ENCODE measurements at places on chromosomes 1 and 21. TPM values are rescaled to one million over a fixed set of nuclear protein-coding genes. Genes with fewer than 3 reads are reported as not detected.

DNA sequence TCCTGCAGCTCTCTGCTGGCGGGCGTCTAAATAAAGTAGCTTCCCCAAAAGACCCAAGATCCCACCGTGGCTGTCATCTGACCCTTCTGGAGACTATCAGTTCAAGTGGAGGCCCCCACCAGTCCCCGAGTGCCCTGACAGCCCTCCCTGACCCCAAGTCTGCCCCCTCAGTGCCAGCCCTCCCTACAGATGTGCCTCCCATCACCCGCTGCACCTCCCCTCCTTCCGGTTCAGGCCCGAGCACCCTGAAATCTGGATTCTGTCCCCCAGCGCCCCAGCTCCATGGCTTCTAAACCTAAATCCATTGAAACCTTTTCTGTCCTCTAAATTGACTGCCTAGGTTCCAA is 595 bp downstream of the IL10RB start:
- DNase-seq, result no peak

- peak; percentile 79 for DNase-seq
Observed at GRCh38 chr21:37916310-37917051, at the start of gene KCNJ6. KCNJ6 (minus strand) TSS chr21:37916457; CDS start chr21:37840682, 75,775 bp downstream.

Gene KMO
- 6.6 TPM for polyA plus RNA-seq

DNA sequence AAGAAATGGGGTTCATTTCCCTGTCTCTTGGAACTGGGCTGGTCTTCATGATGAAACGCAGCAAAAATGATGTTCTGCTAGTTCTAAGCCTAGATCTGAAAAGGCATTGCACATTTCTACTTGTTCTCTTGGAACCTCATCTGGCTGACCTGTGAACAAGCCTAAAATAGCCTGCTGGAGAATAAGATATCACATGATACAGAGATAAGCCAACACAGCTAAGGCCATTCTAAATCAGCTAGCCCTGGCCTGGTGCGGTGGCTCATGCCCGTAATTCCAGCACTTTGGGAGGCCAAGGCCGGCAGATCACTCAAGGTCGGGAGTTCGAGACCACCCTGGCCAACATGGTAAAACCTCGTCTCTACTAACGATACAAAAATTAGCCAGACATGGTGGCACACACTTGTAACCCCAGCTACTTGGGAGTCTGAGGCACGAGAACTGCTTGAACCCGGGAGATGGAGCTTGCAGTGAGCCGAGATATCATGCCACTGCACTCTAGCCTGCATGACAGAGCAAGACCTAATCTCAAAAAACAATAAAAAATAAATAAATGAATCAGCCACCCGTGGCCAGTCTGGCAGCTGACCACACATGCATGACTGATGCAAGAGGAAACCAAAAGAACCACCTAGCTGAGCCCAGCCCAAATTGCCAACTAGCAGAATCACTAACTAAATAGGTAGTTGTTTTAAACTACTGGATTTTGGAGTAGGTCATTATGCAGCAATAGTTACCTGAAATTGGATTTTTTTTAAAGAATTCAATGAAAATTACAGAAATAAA is 18.0 kb downstream of the CD244 start:
- DNase-seq, result no peak

Gene PGLYRP3
- polyA plus RNA-seq, result not detected

- no peak for DNase-seq
Observed at GRCh38 chr1:221548942-221549341, 192.9 kb downstream of the DUSP10 start.

GRCh38 chr1:235919833-235920441 is 53.2 kb upstream of the LYST start:
- no peak for DNase-seq

DNA sequence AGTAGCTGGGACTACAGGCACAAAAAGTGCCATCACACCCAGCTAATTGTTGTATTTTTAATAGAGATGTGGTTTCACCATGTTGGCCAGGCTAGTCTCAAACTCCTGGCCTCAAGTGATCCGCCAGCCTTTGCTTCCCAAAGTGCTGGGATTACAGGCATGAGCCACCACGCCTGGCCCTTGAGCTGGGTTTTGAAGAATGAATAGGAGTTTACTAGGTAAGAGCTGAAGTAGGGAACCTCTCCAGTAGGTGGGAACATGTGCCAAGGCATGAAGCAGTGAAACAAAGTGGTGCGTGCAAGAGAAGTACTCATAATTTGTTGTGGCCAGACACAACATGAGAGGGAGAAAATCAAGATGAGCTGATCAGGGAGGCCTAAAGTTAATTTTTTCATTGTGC is 55.8 kb downstream of the MAST2 start:
- DNase-seq, result no peak

- DNase-seq, result no peak
Observed at GRCh38 chr1:53378932-53379661, 51.2 kb upstream of the LRP8 start.

Gene ERICH3
- polyA plus RNA-seq, result 5.1 TPM

Gene AHDC1
- polyA plus RNA-seq, result 10.3 TPM

Gene FAM110D
- polyA plus RNA-seq, result 3.1 TPM

GRCh38 chr1:77197351-77197750 is 21.9 kb downstream of the PIGK start:
- DNase-seq, result no peak

GRCh38 chr1:161193561-161194235 is 5.2 kb downstream of the ADAMTS4 start:
- no peak for DNase-seq

Gene TNFSF4
- polyA plus RNA-seq, result 0.59 TPM

GRCh38 chr21:25967181-25967900 is 203.2 kb downstream of the APP start:
- DNase-seq, result peak; percentile 33

DNA sequence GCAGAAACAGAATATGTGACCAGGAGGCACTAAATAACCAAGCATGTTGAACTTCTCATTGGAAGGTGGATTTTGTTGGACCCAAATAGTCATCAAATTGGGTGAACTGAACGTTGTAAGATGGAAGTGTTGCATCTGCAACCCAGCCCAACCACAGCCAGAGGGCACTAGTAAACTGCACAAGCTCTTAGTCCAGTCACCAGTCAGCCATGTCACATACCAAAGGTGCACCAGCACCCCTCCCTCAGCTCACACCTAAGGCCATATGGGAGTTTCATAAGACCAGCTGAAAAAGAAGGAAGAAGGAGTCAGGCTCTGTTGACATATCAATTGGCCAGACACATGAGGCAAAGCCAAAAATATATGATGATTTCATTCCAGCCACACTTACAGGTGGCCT is 481.7 kb upstream of the NR5A2 start:
- DNase-seq, result no peak

DNA sequence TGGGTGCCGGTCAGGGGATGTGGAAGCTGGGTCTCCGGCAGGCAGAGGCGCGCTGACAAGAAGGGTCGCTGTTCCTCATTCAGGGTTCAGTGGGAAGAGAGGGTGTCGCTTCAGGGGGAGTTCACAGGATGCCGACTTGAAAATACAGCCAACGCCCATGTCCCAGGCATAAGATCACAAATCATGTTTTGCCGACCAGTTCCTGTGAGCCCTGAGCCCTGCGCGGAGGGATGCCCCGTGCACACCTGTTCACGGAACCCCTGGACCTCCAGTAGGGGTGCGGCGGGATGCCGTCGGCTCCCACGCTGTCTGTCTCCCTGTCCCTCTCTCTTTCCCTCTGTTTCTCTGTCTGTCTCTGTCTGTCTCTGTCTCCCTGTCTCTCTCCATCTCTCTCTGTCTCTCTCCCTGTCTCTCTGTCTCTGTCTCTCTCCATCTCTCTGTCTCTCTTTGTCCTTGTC is 26.8 kb downstream of the TP73 start:
- no peak for DNase-seq

Gene SHISAL2A
- 0.79 TPM for polyA plus RNA-seq

Gene PTGS2
- polyA plus RNA-seq, result 20.6 TPM

- peak; percentile 75 for DNase-seq
Observed at GRCh38 chr1:43285269-43285990, at the start of gene C1orf210. C1orf210 (minus strand) TSS chr1:43285581; CDS start chr1:43283270, 2,311 bp downstream.

Gene PIGR
- 216 TPM for polyA plus RNA-seq

Gene TRIM67
- not detected for polyA plus RNA-seq

Measured in lung (tissue), 17 donors.